ENCODE measurements at places on chromosomes 13 and 19.

DNA sequence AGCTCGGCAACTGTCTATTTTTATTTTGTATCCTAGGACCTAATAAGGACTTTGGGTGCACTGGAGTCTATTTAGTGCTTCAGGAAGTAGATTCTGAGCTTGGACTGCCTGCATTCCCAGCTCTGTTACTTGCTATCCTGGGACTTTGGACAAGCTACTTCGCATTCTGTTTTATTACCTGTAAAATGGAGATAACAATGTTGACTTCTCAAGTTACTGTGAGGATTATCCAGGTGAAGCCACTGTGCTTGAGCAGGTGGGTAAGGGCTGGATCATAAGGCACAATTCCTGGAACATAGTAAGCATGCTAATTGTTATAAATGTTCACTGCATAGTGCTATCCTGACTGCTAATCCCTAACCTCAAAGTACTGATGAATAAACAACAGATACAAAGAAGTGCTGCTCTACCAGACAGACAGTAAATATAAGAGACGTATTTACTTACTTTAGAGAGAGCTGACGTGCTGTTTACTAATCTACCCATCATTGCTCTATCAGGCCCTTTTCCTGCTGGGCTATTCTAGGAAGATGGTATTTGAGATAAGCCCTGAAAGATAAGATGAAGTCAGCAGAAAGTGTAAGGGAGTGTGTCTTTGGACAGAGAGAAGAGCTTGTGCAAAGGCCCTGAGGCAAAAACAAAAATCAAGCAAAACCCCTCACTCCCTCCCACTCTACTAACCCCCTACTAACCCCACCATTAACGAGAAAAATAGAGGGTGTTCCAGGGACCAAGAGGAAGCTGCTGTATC lies 50.8 kb upstream of the FLT1 start:
- no peak for DNase-seq

- no peak for DNase-seq
Observed at GRCh38 chr13:95726876-95727275, 49.9 kb downstream of the DNAJC3 start.

- DNase-seq = no peak
Observed at GRCh38 chr13:49342454-49342853, 94.7 kb downstream of the CDADC1 start.

- DNase-seq = no peak
Observed at GRCh38 chr19:49696865-49697264, 5.9 kb downstream of the CPT1C start.

DNA sequence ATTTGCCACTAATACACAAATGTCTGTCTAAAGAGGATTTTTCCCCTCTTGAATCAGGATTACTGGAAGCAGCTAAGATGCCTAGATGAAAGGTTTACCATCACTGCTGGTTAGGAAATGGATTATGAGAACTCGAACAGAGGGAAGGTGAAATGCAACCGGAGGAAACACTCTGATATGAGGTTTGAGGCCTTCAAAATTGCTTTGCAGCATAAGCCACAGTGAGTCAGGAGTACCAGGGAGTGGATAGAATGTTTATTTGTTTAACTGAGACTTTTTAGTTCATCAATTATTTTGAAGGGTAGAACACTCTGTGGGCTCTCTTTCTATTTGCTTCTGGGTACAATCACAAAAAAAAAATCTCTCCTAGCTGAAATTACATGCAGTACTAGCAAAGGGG lies 18.1 kb downstream of the CDADC1 start:
- DNase-seq = no peak

DNA sequence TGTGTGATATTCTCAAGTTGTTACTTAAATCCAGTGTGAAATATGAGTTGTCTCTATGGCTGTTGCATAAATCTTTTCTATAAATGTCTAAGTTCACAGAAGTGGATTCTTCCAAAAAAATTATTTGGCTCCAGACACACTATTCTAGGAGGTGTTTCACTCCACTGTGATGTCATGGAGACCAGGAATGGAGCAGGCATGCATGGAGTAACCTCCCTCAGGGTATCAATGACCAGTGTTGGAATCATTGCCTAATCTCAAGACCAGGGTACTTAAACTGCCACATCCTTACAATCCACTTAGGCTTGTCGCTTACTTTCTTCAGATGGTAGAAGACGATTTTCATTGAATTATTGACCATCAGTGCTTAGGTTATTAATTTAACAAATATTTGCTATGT lies 55.4 kb downstream of the LRRC63 start:
- no peak for DNase-seq

GRCh38 chr19:45664575-45664974 lies 3.4 kb upstream of the GIPR start:
- no peak for DNase-seq

- DNase-seq = no peak
Observed at GRCh38 chr19:55463583-55464031, 944 bp downstream of the C19orf85 start.

DNA sequence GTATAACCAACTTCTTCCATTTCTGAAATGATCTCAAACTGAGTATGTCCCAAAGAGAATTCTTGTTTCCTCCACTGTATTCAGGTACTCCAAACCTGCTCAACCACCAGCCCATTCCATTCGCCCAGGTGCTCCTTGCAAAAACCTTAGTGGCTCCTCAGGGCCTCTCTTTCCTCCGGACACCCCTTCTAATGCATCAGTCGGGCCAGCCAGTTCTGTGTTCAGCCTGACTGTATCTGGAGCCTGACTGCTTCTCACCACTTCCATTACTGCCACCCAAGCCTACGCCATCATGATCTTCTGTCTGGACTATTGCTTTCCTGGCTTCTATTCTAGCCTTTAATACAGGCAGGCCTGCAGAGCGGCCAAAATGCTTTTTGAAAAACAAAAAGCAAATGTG lies 1.5 kb downstream of the PHF11 start:
- no peak for DNase-seq

DNA sequence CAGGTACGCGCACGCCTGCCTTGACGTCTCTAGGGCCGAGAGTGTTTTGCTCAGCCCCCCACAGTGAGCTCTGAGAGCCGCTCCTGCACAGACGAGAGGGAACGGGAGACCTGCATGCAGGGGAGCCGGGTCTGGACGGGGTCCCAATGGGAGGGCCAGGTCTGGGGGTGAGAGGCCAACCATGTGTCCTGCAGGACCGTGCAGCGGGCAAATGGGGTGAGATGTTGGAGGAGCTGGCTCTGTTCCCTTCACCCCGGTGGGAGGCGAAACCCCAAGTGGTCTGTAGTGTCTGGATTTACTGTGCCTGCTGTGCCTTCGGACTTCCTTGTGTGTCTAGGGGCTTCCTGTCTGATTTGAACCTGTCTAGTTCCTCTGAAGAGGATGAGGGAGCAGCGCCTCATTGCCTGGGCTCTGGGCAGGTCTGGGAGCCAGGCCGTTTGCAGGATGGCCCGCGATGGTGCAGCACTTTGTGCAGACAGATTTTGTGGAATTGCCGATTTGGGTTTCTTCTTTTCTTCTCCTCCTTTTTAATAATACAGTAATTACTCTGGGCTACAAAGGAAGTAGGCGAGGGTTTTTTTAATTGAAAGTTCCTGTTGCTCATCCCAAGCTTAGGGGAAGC lies 2.1 kb downstream of the CSNK1G2 start:
- no peak for DNase-seq

DNA sequence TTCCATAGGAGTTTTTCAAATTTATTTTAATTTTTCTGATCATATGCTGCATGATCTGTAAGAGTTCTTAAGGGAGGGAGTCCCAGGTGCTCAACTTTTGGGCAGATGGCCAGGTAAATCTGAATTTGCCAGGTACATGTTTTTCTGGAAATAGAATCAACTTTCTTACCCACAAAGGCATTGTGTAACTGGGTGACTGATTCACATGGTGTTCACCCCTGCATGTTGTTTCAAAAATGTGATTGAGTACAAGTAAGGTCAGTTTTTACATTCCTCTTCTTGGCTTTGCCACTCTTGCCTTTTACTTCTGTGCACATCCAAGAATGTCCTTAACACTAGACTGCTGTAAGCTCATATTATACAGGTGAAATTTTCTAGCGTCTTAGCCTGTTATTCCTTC lies 30.4 kb downstream of the RB1 start:
- no peak for DNase-seq

DNA sequence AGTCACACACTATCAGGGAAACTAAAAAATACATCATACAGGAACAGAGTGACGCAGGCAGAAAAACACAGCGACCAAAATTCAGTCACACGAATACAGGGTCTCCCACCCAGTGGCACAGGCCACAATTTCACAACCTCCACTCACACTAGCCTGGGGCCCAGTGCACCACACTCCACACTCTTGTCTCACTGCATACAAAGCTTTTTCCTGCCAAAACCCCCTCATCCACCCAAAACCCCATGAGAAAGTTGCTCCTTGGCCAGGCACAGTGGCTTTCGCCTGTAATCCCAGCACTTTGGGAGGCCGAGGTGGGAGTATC lies 1.2 kb downstream of the S1PR5 start:
- no peak for DNase-seq

DNA sequence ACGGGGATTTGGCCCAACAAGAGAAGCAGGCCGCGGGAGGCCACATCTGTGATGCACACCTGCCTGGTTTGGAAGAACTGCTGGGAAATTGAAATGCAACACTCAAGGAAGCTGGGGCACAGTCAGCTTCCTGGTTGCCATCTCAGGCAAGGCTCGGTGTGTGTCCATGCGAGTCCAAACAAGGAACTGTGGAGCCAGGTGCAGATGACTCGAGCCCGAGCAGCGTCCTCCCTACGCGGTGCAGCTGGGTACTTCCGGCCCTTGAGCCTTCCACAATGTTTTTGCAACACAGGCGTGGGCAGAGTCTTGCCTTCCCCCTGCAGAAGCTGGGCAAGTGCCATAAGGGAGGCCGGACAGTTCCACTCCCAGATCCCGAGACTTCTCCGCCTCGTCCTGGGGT lies 94.6 kb downstream of the CRYL1 start:
- no peak for DNase-seq

GRCh38 chr19:55597501-55597921 lies 1.8 kb downstream of the FIZ1 start:
- no peak for DNase-seq

GRCh38 chr19:43616306-43616705 lies 3.1 kb downstream of the ZNF428 start:
- DNase-seq = no peak

GRCh38 chr19:42628411-42629140 lies 33.9 kb upstream of the CEACAM8 start:
- DNase-seq = no peak

DNA sequence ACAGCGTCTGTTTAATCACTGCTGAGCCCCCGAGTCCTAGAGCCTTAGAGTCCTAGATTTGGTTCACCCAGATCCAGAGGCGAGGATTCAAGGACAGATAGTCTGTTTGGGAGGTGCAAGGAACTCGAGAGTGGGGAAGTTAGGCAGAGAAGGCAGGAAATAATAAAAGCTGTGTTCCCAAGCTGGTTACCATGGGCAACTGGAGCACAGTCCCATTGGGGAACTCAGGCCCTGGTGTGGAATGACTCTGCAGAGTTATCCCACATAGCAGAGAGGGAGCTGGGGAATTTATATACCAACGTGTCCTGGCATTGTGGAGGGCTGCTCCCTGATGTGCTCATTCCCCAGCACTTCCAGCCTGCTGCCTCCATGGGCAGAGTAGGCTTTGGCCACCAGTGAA lies 9.7 kb downstream of the IGSF23 start:
- DNase-seq = no peak

DNA sequence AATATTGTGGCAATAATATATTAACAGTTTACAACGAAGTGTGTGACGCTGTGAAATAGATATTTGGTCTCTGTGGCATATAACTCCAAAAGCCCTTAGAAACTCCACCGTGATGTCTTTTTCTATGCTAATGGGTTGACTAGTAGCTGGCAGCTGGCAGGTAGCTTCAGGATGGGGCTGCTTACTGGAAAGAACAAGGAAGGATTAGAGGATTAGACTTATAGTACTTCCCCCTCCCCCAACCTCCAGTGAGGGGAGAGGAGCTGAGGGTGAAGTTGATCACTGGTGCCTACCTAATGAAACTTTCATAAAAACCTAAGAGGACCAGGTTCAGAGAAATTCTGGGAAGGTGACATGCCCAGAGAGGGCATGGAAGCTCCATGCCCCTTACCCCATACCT lies 9.8 kb downstream of the ZNF229 start:
- no peak for DNase-seq

DNA sequence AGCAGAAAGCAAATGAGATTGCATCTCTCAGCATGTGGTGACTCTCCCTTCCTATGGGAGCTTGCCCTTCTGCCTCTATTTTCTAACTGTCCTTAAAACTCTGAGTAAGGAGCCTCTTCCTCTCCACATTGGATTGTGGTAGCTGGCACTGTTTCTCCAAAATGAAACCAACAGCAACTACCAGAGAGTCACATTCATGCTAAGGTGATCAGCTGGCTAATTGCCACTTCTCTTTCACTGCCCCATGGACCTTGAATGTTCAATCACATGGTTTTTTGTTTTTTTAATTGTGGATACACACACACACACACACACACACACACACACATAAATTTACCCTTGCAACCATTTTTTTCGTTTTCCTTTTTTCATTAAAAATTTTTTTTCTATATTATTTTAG lies 154.7 kb upstream of the TSC22D1 start:
- DNase-seq = no peak

DNA sequence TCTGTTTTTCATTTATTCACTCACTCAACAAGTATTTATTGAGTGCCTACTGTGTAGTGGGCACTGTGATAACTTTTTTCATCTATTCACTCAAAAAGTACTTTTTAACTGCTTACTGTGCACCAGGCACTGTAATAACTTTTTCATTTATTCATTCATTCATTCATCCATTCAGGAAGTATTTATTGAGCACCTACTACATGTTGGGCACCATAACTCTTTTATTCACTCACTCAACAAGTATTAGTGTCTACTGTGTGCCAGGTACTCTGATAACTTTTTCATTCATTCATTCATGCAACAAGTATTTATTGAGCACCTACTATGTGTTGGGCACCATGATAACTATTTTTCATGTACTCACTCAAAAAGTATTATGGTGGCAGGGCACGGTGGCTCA lies 6.9 kb downstream of the CIB3 start:
- no peak for DNase-seq

Measured in vagina (tissue), 2 donors.